Ureter (tissue), 1 donor: ENCODE measurements at places on chromosomes 12 and 14. TPM values are rescaled to one million over a fixed set of nuclear protein-coding genes. Genes with fewer than 3 reads are reported as not detected.

GRCh38 chr14:50501642-50502041 lies 30.7 kb downstream of the MAP4K5 start:
- no peak for DNase-seq

GRCh38 chr14:94051115-94051514 lies 25.0 kb downstream of the OTUB2 start:
- no peak for DNase-seq

Gene ASIC1
- total RNA-seq, result 1.6 TPM

GRCh38 chr12:119679081-119679480 lies 11.1 kb downstream of the PRKAB1 start:
- no peak for DNase-seq

GRCh38 chr14:41839661-41840060 lies 233.0 kb downstream of the LRFN5 start:
- no peak for DNase-seq

- no peak for DNase-seq
Observed at GRCh38 chr14:36302823-36303222, 17.6 kb downstream of the MBIP start.

Gene ADAMTS20
- not detected for total RNA-seq

GRCh38 chr14:34170882-34171281 lies 220.0 kb upstream of the EGLN3 start:
- DNase-seq, result no peak
